ENCODE measurements at places on chromosomes 3 and 15.

- no peak for DNase-seq
Measured at GRCh38 chr3:42371776-42372175, 38.6 kb downstream of the LYZL4 start.

DNA sequence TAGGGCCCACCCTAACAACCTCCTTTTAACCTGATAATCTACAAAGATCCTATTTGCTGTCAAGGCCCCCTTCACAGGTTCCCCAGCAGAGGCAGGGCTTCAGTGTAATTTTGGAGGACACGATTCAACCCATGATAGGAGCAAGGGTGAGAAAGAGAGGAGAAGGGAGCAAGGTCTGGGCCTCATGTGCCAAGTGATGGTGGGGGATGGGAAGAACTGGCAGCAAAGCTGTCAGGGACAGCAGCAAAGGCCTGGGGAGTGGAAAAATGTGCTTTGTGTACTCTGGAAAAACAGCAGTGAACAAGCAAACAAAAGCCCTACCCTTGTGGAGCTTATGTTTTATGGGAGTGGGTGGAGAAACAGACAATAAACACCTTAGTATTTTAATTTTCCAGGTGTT is 2.7 kb upstream of the GALNT15 start:
- DNase-seq: no peak

GRCh38 chr3:14223595-14223994 is 45.0 kb downstream of the LSM3 start:
- no peak for DNase-seq

DNA sequence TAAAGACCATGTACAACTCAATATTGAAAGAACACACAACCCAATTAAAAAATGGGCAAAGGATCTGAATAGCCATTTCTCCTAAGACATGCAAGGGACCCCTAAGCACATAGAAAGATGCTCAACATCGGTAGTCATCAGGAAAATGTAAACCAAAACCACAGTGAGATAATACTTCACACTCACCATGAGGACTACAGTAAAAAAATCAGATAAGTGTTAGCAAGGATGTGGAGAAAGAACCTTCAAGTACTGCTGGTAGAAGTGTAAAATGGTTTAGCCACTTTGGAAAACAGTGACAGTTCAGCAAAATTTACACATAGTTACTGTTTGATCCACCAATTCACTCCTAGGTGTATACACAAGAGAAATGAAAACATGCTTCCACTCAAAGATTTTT is 30.1 kb upstream of the XIRP1 start:
- no peak for DNase-seq

DNA sequence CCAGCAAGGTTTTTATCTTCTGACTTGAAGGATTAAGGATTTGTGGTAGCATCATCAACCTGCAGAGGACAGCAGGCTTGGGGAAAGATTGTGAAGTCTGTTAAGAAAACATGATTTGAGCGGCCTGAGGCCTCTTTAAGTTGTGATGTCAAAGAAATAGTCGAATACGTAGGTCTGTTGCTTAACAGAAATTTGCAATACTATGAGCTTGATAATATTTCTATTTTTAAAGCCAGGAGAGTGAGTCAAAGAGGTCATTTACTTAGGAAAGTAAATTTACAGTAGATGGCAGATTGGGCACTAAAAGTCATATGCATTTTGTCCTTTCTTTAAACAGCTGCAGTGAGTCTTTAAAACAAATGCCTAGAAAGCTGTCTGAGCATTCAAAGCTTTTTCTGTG is 336.3 kb downstream of the DIPK2A start:
- no peak for DNase-seq

All from stromal cell of bone marrow (primary cell).